ENCODE measurements at places on chromosomes 6 and 20. TPM values are rescaled to one million over a fixed set of nuclear protein-coding genes. Genes with fewer than 3 reads are reported as not detected.
A peak's percentile ranks its signal among the peaks of the same experiment; 100 is the strongest.

DNA sequence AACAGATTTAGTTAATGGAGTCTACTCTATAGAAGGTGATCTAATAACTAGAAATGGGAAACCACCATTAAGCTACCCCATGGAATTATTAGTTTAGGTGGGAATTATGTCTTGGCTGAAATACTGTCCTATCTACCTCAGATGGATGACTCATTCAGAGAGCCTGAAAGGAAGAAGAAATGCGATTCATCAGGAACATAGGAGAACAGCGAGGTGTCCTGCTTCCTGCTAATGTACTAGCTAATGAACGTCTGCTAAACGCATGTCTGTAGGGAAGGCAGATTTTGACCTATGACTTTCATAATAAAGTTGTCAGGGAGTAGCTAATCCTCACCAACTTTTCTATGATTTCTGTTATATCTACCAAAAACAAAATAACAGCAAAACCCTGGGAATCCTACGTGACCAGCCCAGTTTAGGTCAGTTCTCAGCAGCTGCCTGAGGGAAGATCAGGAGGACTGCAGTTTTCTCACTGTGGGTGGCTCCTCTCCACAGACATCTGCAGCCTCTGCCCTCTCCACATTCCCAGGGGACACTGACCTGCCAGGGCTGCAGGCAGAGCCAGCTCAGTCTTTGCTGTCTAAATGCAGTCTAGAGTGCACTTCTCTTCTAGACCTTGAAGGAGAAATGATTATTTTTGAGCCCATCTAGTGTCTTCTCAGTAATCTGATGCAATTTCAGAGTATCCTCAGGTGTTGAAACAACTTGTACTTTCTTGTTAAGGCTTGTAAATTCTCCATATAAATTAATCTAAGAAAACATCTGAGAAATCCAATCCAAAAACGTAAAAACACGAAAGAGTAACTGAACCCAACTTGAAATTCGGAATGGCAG is 18.1 kb upstream of the SFT2D1 start:
- H3K4me1 ChIP-seq, result no peaks in the 10 kb centered on the region
- DNase-seq, result no peak
- peaks cover 40% of the 10 kb centered on the region for H3K27me3 ChIP-seq
- no peak overlapping the region for H3K27ac ChIP-seq
- H3K36me3 ChIP-seq, result no peaks in the 10 kb centered on the region

GRCh38 chr20:38427655-38428023 is 7.5 kb downstream of the SNHG17 start:
- no peak for DNase-seq
- H3K36me3 ChIP-seq, result peaks cover 20% of the 10 kb centered on the region
- H3K4me3 ChIP-seq, result no peak overlapping the region

- H3K4me1 ChIP-seq, result peaks cover 39% of the 10 kb centered on the region
- H3K36me3 ChIP-seq, result peaks cover 3% of the 10 kb centered on the region
- peak overlapping the region; percentile 83 for H3K27ac ChIP-seq
These were observed 32.9 kb upstream of the ZBTB24 start for GRCh38 chr6:109515781-109516409.

GRCh38 chr6:45462190-45463134 is 84.7 kb upstream of the SUPT3H start:
- DNase-seq, result no peak
- peaks cover 23% of the 10 kb centered on the region for H3K4me1 ChIP-seq
- peak overlapping the region; percentile 10 for H3K27ac ChIP-seq
- no peak overlapping the region for H3K4me3 ChIP-seq
- no peaks in the 10 kb centered on the region for H3K27me3 ChIP-seq
- H3K36me3 ChIP-seq, result peaks cover 2% of the 10 kb centered on the region

DNA sequence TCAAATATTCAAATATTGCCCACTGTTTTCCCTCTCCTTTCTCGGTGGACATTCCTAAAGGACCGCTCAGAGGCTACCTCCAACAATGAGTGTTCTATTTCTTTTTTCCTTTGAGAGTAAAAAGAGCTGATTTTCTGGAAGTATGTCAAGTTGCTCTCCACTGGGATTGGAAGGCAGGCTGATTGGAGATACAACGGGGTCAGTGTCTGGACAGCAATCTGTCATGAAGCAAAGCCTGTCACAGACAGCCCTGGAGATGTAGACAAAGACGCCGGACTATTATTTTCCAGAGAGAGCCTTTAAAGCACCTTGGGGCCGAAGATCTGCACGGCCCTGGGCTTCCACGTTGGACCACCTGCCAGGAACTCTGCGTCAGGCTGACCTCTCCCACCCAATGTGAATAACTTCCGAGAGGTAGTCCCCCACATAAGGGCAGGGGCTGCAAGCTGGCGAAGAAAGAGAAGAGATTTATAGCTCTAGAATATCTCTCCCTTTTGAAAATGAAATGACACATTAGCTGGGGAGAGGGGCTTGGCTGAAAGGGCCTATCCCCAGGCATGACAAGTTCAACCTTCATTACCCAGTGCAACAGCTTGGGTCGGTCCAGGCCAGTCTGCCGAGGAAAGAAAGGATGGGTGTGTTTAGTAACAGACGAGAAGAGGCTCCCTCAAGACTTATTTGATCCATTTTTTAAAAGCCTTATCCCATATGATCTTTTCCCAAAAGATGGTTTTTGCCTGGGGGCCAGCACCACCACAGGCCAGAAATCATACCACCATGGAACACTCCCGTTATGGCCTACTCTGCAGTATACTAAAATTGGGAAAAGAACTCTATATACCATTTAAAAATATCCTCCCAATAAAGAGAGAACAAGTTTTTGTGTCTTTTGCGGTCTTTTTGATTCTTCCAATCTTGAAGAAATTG is 131.1 kb downstream of the OLIG3 start:
- H3K27me3 ChIP-seq, result no peaks in the 10 kb centered on the region
- DNase-seq, result no peak
- H3K27ac ChIP-seq, result peak overlapping the region; percentile 72
- H3K4me3 ChIP-seq, result no peak overlapping the region
- no peaks in the 10 kb centered on the region for H3K36me3 ChIP-seq

TSPO2 gene
- not detected for total RNA-seq

SLC13A3 gene
- 0.21 TPM for total RNA-seq

EEF1A1 gene
- total RNA-seq, result 16,076 TPM
